Hippocampal formation (tissue), 2 donors: ENCODE measurements at places on chromosomes 2 and 18.

DNA sequence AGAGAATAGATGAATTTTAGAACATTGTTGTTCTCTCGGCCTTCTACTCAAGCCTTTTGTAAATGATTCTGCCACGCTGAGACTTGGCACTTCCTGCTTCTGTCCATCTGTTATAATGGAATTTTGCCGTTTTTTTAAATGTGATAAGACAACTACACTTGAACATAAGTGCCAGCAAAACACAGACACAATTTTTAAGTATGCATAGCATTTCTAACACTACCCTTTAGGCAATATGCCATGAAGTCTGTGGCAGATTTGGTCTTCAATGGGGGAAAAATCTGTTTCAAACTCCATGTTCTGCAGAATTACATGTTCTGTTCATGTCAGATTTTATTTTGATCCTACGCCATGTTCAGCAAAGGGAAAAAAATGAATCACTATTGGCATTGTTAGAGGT, 1170.7 kb upstream of the SLC39A10 start:
- DNase-seq, result no peak

GRCh38 chr2:156565066-156565710, 129.0 kb downstream of the GPD2 start:
- no peak for DNase-seq

GRCh38 chr2:192877159-192877558, 682.4 kb upstream of the TMEFF2 start:
- DNase-seq, result no peak

DNA sequence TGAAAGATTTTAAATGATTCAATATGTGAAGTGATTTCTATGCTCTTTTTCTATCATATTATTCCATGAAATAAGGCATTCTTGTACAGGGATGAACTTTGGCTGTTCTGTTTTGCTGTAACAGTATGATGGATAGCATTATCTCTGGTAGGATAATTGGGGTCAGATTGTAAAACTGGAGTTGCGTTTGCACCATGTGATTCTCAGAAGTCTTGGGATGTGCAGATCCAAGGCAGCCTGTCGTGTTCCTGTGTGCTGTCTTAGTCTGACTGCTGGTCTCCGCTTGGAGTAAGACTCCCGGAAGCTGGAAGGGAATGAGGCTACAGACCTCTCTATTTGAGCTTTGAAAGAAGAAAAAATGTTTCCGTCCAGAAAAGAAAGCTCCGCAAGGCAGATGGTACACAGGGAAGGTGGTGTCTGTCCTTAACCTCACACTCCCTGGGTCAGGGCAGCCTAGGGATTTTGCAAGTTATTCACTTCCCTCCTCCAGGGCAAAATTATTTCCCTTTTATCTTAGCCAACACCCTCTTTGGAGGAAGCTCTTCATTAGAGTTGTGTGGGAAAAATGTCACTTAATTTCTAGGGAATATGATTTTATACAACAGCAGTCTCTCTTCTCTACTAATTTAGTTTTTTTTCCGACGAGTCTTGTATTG, 250.6 kb downstream of the PTPRM start:
- no peak for DNase-seq

GRCh38 chr18:67217551-67218166, 298.9 kb downstream of the DSEL start:
- DNase-seq, result peak; percentile 78

DNA sequence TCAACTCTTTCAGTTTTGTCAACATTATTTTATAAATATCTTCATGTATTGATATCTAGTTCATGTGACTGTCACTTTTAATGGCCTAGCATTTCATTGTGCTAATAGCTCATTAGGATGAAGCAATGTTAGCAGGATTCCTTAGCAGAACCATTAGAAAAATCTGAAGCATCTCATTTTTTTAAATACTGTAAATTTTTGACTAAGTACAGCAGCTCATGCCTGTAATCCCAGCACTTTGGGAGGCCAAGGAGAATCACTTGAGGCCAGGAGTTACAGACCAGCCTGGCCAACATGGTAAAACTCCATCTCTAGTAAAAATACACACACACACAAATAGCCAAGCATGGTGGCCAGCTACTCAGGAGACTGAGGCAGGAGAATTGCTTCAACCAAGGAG, 15.6 kb upstream of the ANTXR1 start:
- DNase-seq, result no peak

DNA sequence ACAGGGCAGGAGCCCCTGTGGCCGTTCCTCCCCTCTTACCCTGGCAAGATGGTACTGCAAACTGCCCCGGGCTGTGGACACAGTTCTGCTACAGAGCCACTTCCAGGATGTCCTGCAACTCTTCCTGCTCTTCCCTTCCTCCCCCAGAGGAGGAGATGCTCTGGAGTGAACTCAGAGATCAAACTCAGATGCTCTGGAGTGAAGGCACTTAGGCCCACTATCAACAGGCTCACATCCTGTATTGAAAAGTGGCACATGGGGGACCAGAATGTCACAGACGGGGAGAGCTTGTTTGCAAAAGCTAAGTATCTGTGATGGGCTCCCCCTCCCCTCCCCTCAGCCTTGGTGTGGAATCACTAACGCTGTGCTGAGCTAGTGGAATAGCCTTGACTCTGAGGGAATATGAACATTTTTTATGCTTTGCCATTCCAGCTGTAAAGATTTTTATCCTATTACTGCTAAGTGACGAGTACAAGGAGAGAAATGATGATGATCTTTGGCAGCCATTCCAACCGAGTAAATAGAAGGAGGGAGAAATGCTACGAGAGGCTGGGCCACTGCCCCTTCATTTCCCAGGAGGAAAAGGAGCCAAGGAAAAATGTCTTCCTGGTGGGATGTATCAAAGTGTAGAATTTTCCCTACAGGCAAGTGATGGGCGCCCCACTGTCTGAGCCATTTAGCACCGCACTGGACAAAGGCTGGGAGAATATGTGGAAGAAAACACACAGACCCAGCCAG, 152.6 kb downstream of the GALNT14 start:
- no peak for DNase-seq

DNA sequence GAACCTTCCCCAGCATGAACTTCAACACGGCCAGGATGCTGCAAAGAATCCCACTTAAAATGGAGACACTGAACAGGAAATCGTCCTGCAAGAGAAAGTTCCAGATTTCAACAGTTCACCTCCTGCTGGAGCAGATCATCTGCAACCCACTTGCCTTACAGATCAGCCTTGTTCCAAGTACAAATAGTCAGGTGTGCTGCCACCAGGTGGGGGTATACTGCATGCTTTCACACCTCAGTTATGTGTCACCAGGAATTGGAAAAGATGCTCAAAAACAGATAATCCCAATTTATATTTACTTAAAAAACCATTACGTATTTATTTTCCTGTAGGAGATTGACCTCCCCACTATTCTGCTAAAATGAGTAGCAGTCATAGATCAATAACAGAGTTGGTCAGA, 212.3 kb downstream of the MGAT5 start:
- no peak for DNase-seq

GRCh38 chr2:42183775-42184174, 14.6 kb downstream of the EML4 start:
- no peak for DNase-seq

GRCh38 chr2:217399291-217399690, 539.4 kb upstream of the TNP1 start:
- no peak for DNase-seq

DNA sequence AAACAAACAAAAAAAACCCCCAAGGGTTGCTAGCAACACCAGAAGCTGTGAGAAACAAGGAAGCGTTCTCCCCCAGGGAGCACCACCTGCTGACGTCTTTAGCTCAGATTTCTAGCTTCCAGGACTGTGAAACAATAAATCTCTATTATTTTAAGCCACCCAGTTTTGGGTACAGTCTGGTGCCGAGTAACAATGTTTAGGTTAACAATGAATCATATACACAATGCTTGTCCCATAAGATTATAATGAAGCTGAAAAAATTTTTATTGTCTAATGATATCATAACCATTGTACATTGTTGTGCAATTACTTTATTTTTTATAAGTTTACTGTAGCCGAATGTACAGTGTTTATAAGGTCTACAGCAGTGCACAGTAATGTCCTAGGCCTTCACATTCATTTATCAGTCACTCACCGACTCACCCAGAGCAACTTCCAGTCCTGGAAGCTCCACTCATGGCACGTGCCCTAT, 72.1 kb upstream of the CAB39 start:
- no peak for DNase-seq

DNA sequence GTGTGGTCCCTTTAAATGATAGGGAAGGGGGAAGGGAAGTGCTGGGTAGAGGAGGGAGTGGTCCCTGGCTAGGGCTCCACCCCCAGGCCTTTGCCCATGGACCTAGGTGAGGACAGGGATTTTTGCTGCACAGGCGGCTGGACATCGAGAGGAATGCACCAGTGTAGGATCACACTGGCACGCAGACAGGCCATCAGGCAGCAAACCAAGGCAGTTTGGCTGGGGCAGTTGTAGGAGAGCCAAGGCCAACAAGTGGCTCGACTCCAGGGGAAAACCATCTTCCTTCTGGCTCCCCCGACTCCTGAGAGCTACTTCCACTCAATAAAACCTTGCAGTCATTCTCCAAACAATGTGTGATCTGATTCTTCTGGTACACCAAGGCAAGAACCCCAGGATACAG, 402.0 kb upstream of the LRRTM1 start:
- DNase-seq, result no peak

- DNase-seq, result no peak
Observed at GRCh38 chr2:232781765-232782164, 5.4 kb upstream of the KCNJ13 start.

DNA sequence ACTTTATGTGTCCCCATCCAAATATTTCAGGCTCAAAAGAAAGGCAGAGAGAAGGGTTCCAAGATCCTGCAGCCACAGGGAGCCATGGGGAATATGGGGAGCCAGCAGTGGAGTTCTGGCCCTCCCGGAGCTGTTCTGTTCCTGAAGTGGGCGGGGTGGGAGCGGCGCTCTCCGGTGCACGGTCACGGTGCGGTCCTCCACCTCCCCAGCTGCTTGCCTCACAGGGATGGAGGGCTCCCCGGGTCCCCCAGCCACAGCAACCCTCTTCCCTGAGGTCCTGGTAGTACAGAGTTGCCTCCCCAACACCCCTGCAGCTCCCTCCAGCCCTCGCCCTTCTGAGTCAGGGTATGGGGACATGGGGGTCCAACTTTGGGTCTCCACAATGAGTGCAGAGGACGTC, 26.2 kb upstream of the SNED1 start:
- DNase-seq, result no peak

DNA sequence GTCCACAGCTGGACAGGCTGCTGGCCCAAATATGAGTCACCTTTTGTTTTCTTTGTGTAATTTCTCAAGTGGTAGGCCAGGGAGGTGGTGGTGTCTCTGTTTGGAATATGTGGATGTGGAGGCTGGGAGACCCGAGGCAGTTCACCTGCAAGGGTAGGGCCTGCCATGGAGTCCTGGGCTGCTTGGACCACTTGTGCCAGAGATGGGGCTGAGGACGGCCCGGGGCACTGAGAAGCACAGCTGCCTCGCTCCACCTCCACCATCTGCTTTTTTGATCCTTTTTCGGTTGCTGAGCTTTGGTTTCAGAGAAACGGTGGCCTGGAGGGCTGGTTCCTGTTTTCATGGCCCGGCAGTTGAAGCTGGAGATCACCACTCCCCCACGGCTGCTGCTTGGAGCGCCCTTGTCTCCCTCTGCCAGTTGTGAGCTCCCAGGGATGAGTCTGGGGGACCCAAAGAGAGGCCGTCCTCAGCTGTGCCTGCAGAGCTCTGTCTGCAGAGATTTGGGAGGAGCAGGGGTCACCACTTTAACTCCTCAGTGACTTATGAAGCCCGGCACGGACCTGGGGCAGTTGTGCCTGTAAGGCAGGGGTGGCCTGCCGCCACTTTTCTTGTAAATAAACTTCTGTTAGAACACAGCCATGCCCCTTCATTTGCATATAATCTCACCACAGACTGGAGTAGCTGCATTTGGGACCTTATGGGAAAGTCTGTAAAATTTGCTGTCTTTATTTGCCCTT, 67.6 kb upstream of the MCFD2 start:
- DNase-seq, result no peak

- DNase-seq, result no peak
Observed at GRCh38 chr18:74631623-74632350, 34.1 kb downstream of the ZNF407 start.

GRCh38 chr2:133418021-133418420, 150.2 kb downstream of the NCKAP5 start:
- no peak for DNase-seq

- no peak for DNase-seq
Observed at GRCh38 chr2:30625276-30625675, 178.2 kb downstream of the LCLAT1 start.

DNA sequence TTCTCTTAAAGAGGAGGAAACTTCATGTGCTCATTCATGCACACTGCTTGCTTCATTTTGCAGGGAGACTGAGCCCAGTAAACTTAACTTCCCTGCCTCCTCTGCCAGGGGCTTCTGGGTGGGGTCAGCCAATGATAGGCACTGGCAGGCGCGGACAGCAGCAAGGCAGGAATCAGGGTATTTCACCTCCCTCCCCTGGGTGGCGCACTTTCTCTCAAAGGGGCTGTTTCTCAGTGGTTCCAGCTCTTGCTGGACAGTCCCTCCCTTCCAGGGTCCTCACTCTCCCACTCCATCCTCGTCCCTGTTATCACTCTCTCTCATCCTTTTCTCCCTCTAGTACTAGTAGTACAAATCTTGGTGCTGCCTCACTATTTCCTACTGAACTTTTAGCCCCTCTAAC, 320.5 kb upstream of the ZNF521 start:
- DNase-seq, result no peak

DNA sequence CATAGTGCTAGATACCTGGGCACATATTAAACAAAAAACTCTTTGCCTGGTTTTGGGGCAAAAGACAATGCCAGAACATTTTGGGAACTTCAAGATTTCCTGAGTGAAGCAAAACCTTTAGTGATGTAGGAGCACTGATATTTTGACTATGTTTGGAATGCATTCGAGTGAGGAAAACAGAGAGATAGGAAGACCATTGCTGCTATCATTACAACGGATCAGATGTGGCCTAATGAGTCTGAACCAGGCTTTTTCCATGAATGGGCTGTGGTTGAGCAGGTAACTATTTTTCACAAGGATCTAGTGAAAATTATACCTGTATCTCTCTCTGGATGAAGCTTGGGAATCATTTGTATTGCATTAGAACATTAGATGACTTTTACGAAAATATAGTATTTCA, 562.2 kb downstream of the DCC start:
- DNase-seq, result no peak

DNA sequence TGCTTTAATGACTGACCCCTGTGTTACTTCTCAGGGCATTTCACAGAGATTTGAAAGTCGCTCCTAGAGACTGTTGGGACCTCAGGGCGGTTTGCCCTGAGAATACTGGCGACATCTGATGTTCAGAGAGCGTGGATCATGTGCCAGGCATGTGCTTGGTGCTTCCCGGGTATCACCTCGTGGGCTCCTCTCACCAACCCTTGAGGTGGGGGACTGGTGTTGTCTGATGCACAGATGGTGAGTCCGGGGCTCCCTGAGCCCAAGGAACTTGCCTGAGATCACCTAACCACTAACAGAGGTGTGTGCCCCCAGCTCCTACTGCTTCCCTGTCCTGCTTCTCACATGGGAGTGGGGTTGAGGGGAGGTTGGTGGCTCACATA, 16.2 kb downstream of the ATOH8 start:
- no peak for DNase-seq

DNA sequence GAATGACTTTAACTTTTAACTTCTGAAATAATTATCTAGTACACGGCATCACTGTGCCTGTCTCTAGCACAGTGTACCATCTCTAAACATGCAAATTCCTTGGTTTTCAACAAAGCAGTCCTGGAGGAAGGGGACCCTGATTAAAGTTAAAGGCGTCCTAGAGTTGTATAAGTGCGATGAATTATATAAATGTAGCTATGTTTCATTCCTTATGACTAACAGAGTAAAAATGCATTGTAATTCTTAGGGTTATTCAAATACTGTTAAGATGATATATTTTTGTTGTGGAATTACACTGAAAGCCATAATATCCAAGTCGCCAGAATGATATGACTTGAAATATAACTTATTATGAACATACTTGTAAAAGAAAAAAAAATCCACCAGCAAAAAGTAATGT, 544.9 kb upstream of the LINC00305 start:
- DNase-seq, result no peak
